Fibroblast of skin of right biceps (primary cell): ENCODE measurements at places on chromosomes 5 and 9.

- DNase-seq, result no peak
Observed at GRCh38 chr5:178180141-178180863, 6.9 kb downstream of the GMCL2 start.

- DNase-seq, result peak; percentile 41
Observed at GRCh38 chr9:75063556-75064305, 24.2 kb downstream of the NMRK1 start.

DNA sequence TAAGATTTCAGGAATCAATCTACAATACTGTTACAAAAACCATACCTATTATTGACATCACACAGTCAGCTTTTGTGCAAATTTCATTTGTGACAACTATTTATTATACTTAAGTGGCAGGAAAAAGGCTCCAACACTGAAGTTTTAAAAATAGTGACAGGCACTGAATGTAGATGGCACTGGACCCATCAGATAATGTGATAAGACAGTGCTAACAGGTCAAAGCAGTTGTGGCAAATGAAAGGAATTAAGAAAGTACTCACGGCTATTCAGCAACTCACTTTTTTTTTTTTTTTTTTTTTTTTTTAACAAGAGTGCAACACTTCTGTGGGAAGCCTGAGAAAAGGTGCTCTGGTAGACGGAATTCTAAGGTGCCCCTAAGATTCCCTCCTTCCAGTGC is 115.0 kb upstream of the MEF2C start:
- DNase-seq, result no peak

GRCh38 chr5:139038613-139039305 is 159.4 kb downstream of the SIL1 start:
- DNase-seq, result no peak

DNA sequence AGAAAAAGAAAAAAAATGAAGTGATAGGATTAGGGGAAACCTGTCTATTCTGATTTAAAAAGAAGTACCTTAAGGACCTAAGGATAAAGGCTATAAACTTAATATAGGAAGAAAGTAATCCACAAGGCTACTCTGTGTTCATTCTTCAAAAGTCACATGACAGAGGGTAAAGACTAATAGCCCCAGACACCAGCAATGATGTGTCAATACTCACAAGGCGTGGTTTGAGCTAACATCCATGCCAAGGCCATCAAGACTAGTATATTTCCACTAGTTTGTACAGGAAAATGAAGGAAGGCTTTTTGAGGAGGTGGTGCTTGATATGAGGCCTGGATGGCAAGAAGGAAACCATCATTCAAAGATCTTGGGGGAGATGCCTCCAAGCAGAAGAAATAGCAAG is 49.7 kb upstream of the TEX48 start:
- DNase-seq, result no peak

DNA sequence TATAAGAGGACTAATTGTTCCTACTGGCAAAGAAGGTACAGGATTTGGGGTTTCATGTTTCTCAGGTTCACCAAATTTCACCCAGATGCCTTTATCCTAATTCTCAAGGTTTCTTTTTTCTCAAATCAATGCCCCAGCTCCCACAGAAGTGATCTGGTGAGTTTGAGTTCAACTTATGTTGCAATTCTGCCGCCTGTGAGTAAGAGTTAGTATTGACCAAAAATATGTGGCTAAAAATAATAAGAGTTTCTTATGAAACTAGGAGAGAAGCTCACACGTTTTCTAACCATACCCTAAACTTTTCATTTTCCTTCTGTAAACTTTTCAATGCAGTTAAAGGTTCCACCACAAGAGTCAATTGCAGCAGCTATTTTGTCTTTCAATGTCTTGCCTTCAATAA is 15.1 kb downstream of the SLCO6A1 start:
- peak; percentile 30 for DNase-seq

DNA sequence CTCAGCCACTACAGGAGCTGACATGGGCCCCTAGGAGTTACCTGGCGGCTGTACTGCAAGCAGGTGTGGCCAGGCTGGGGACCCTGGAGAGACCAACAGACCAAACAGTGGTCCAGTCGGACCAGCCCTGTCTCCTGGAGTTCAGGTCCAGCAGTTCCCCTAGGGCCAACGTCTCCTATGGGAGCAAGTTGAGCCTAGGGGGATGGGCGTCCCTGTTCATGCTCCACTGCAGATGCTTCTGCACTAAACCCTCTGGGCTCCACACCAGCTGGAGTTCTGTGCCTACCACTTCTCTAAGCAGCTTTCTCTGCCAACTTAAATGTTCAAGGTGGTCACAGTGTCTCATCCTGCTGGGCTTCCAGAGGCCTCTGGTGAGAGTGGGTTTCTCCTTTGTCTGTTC is 20.6 kb upstream of the OMD start:
- DNase-seq, result no peak
